Posterior vena cava (tissue), 2 donors: ENCODE measurements at places on chromosomes 4 and X. TPM values are rescaled to one million over a fixed set of nuclear protein-coding genes. Genes with fewer than 3 reads are reported as not detected.

DNA sequence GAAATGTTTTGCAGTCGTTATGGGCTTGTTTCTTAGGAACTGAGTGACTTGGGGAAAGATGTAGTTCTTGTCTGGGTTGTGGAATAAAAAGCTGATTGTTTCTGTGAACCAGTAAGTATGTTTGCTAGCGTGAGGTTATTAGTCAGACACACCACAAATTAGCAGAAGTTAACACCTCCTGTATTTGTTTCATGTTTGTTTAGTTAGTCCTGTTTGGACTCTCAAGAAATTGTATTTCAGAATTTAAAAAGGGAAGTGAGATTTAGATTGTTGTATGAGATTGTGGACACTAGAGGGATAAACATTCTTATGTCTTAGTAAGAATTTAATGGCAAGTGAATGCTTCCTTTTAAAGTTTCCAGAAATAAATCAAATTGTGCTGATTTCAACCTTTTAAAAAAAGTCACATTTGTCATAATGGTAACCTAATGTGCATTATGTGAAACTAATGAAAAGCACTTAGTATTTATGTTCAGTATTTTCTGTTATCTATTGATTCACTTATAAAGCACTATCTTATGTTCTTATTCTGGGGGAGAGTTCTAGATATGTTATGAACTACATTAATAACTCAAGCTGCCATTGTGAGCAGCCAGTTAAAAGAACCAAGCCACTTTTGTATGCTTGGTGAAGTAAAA lies 25.6 kb downstream of the ATP10D start:
- no peak for DNase-seq

GRCh38 chr4:25863347-25863784 lies 578 bp upstream of the SEL1L3 start:
- no peak for DNase-seq

Gene CYBB
- 31.4 TPM for total RNA-seq

- no peak for DNase-seq
Observed at GRCh38 chr4:112840061-112840460, 203.1 kb downstream of the LARP7 start.

- no peak for DNase-seq
Observed at GRCh38 chrX:41429592-41429991, 17.6 kb upstream of the NYX start.

Gene NEUROG2
- total RNA-seq: not detected

DNA sequence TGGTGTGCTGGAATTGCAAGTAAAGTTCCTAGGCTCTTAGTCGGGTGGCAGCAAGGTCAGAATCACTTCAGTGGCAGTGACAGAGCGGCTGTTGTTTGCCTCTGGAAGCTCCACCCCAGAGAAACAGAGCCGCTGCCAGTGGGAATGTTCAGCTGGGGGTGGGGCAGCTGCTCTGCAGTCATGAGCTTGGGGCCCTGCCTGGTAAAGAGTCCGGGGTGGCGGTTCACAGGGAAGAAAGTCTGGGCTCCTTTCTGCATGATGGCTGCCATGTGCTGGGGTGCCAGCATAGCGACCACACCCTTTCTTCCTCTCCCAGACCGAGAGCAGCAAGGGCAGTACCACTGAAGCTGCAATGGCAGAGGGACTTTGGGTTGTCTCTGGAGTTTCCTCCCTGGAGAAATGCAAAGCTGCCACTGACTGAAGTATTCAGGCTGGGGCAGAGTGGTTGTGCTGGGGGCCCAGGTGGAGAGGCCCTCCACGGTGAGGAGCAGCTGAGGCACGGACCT lies 108.8 kb upstream of the CENPE start:
- no peak for DNase-seq

Gene SHROOM2
- 1.8 TPM for total RNA-seq

DNA sequence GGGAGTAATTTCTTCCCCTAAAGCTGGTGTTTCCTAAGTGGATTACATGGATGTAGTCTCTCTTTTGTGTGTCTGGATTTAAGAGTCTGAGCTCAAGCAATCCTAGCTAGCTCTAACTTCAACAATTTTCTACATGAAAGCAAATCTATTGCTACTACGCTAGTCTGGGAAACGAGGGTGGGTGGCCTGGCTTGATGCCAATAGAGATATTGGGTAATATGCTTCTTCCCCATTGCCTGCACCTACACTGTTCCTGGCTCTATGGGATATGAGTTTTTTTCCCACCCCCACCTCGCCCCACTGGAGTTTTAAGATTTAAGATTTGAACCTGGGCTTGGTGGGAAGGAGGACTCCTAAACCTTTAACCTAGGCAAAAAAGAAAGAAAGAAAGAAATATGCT lies 158.8 kb downstream of the RBM46 start:
- DNase-seq: no peak

- DNase-seq: no peak
Observed at GRCh38 chrX:11558972-11559371, 106.7 kb downstream of the ARHGAP6 start.

Gene SLC39A8
- total RNA-seq: 24.8 TPM

DNA sequence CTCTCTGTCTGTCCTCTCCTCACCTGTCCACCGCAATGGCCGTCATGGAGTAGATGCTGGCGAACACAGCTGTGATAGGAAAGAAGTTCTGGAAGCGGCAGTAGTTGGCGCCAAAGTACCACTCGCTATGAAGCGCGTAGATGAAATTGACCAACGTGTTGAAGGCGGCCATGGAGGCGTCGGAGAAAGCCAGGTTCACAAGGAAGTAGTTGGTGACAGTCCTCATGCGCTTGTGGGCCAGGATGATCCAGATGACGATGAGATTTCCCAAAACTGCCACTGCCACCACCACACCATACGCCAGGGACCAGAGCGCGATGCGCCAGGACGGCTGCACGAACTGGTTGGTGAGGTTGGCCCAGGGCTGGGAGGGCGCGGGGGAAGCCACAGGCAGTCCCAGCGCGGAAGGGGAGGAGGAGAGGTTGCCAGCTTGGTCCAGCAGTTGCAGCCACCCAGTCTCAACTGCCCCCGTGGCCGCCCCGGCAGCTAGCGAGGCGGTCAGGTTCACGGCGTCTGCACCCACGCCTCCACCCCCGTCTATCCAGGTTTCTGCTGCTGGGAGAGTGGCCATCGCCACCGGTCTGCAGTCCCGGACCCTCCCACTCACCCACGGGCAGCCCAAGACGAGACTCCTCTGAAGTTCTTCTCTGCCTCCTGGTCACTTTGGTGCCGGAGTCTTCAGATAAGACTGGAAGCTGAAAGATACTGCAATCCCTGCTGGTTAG lies 518 bp downstream of the TACR3 start:
- no peak for DNase-seq

DNA sequence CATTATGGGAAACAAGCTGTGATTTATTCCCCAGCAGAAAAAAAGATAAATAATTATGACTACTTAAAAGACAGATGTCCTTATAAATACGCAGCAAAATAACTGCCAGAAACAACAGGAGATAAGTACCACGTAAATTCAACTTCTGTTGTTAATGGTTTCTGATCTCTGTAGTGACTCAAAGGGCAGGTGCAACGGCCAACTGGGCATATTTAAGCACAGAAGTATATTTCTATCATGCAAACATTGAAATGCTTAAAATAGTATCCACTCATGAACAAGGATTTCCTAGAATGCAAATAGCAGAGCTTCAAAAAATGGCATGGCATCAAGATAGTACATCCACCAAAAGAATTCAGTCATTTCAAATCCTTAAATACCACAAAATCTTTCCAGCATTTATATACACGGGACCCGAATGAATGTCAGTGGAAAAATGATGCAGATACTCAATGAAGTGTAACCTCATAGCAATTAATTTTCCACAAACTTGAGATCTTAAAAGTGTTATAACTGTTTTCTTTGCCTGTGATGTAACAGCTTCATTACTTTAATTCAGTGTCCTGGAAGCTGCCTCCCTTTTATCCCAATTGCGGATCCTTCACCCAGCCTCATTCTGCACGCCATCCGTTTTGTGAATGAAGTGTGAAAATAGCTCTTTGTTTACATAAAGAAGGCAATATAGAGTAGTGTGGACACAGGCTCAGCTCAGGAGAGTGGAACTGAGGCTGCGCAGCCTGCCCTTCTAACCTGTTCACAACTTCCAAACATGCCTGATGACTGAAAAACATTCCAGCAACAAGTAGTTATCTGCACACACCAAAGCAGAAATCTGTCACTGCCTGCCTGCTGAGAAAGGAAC lies 10.2 kb downstream of the PDGFC start:
- DNase-seq: no peak

DNA sequence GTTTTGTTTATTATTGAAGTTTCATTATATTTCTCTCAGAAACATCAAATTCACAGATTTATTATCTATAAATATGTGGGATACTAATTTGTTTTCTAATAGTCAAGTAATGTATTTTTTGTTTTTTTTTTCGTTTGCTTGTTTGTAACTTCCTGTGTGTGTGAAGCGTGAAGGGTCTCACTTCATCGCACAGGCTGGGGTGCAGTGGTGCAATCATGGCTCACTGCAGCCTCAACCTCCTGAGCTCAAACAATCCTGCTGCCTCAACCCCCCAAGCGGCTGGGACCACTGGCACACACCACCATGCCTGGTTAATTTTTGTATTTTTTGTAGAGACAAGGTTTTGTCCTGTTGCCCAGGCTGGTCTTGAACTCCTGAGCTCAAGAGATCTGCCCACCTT lies 55.1 kb downstream of the SH3RF1 start:
- DNase-seq: no peak

DNA sequence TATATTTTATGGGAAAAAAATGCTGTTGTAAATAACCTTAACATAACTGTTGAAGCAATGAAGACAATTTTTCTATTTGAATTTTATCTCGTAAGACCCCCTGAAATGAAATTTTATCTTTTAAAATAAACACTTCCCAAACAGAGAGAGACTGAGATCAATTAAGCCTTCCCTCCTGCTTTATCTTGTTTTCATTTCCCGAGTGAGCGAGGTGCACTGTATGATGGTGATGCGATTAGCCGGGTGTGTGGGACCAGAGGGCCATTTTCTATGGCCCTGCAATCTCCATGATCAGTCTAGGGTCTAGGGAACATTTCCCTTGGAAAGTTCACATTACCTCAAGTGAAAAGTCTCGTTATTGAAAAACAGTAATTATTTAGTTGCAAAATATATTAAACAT lies 134.1 kb upstream of the MID1 start:
- DNase-seq: no peak

Gene XG
- total RNA-seq: 5.4 TPM

DNA sequence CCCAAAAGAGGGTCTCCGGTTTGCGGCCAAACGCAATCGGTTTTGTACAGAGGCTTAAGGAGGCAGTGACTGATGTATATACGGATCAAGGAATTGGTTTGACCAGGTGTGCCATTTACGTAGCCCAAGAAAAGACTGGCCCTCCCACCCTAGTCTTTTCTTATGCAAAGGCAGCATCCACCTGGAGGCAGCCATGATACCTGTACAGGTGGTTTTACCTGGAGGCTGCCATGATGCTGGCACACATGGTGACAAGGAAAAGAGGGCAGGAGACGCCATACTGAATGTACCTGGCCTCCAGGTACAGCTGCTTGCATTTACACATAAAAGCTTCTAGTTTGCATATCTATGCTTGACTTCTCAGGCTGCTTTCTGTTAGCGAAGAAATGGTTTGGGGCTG lies 917.7 kb upstream of the INTU start:
- no peak for DNase-seq

- no peak for DNase-seq
Observed at GRCh38 chr4:99998062-99998867, 48.2 kb upstream of the H2AZ1 start.

DNA sequence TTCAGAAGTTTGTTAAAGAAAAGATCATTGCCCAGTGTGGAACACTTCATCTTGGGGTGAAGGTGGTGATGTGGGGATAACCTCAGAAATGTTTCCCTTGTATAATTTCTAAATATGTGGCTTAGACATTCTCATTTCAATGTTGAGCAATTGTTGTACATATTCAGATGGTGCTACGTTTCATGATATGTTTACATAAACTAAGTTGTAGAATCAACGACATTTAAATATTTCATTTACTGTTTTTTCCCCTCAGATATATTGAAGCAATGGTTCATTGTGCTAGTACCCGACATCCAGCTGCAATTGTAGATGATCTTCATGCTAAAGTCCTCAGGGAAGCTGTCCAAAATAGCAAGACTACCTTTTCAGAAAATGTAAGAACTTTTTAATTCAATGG lies 92.6 kb downstream of the BLTP1 start:
- no peak for DNase-seq

- DNase-seq: no peak
Observed at GRCh38 chr4:41483771-41484170, 54.2 kb upstream of the LIMCH1 start.

Gene PRSS48
- total RNA-seq: not detected

- DNase-seq: no peak
Observed at GRCh38 chrX:13750204-13750603, 15.7 kb downstream of the OFD1 start.

GRCh38 chr4:23130845-23131244 lies 438.1 kb downstream of the GBA3 start:
- DNase-seq: no peak

Gene FAM9B
- total RNA-seq: not detected

DNA sequence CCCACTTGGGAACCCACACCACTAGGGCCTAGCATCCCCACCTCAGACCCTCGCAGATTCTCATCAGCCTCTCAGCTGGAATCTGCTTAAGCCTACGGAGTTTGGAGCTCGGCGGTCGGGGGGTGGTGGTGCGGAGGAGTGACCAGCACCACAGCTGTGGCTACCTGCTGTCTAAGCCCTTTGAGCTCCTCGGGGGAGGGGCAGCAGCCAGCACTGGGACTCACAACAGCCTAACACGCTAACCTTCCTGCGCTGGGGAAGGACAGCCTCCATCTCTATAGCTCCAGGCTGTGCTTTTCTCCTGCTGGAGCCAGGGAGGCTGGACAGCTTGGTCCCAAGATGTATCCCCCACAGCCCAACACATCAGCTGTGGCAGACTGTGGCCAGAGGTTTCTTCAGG lies 281.5 kb downstream of the USP46 start:
- DNase-seq: peak; percentile 57

DNA sequence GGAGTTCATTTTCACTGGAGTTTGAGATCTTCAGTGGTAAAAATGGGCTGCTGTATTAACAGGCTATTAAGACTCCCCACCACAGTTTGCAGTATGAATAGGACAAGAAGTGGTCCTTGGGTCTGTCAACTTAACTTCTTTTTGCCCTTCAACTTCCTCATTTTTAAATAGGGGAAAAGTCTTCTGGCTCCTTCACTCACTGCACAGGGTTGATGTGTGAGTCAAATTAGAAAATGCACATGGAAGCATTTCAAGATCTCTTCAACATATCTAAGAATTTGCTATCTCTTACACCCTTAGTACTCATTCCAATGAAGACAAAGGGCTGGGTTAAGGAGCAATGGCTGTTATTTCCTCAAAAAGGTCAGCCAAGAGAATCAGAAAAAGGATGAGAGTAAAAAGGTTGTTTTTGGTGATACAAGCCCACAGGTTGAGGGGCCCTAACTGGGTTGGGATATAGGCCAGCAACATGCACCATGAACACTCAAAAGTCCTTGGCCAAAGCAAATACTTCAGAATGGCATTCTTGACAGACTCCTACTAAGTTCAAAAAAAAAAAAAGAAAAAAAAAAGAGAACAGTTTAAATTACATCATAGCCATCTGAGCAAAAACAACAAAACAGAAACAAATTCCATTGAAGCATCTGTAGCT lies 13.4 kb downstream of the PDE5A start:
- DNase-seq: no peak

GRCh38 chr4:26269038-26269437 lies 51.8 kb upstream of the RBPJ start:
- DNase-seq: no peak

- no peak for DNase-seq
Observed at GRCh38 chr4:146004730-146005129, 66.1 kb upstream of the ZNF827 start.

GRCh38 chr4:105241451-105241850 lies 94.8 kb downstream of the TET2 start:
- DNase-seq: no peak

- no peak for DNase-seq
Observed at GRCh38 chrX:46587158-46587557, 13.6 kb downstream of the CHST7 start.
